ENCODE measurements at places on chromosomes 4 and X.

DNA sequence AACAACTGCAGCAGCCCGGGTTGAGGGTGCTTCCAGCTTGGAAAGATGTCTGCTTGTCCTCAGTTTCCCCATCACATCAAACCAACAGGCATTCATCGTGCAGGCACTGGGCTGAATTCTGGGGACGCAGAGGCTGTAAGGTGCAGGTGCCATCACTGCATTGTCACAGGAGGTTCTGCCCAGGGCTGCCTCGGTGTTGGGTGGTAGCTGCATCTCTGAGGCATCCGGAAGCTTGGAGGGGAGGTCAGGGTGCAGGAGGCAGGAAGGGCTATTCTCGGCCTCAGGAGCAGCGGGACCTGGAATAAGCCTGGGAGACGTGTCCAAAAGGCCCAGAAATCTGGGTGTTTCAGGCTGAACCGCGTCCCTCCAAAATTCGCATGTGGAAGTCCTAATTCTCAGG lies 134.6 kb downstream of the HMX1 start:
- no peak for DNase-seq

DNA sequence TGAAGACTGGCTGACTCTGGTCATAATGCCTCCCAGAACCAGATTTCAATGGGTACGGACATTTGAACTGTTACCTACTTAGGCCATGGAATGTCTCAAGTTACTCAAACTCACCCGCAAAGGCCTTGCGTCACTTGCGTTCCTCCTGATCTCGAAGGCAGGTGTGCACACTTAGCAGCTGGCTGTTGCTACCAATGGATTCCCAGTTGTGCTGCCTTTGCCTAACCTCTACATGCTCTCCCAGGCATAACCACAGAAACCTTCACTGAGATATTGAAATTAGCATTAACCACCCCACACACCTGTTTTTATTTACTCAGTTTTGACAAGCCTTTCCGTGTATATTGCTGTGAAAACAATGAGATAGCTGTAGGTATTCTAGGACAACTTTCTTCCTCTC lies 2.8 kb downstream of the ERVMER34-1 start:
- DNase-seq: no peak

GRCh38 chrX:50594788-50595187 lies 124.2 kb upstream of the DGKK start:
- no peak for DNase-seq

DNA sequence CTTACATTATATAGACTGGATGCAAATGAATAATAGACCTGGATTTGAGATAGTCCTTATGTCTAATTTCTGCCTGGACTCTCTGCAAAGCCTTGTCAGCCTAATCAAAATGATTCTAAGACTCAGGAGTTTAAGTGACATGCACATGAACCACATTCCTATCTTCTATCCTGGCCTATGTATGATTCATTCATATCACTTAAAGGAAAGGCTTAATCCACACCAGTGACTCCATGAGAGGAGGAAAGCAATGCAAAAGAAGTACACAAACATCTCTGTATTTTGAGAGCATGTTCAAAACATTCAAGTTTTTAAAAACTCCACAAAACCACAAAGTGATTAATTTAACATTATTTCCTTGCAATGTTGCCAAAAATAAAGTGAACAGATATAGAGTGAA lies 14.6 kb downstream of the AMOT start:
- DNase-seq: no peak

DNA sequence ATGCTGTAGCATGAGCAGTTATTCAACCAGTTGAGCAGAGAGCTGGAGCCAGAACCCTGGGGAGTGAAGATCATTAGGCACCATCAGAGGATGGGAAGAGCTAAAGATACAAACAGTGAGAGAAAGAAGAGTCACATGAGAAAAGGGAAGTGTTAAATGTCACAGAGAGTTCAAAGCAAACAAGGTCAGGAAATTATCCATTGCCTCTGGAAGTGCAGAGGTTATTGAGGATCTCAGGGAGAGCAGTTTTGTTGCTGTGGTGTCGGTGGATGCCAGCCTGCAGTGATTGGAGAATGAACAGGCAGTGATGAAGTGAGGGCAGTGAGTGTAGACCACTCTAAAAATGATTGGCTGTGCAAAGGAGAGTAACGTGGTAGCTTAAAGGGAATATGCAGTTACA lies 17.7 kb downstream of the SPARCL1 start:
- DNase-seq: no peak

DNA sequence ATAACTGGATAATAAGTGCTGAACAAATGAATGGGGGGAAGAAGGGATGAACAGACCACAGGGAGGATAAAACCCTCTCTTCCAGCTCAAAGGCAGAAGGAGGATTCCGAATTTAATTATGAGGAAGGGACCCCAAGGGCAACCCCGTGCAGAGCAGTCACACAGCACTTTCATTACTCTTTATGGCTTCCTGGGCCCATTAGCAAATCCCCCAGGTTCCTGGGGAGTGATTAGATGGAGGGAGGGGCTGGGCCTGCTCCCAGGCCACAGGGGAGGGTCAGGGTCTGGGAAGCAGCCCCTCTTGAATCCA lies 67.1 kb downstream of the PPP2R2C start:
- DNase-seq: no peak

- DNase-seq: no peak
Observed at GRCh38 chr4:44716597-44716996, 9.8 kb downstream of the GNPDA2 start.

DNA sequence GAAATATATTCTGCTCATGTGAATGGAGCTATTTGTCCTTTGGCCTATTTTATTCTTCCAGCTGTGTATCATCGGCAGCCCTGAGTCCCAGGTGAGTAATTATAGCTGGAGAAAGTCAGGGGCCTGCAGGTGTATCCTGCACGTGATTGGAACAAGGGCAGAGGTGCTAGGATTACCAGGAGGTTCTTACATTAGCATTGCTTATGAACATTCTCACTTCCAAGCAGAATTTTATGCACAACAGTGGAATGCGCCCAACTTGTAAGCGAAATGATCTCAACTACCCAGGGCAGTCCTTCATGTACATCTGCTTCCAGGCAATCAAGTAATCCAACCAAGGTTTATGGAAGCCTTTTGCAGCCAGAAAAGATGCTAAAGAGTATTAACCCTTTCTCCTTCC lies 68.9 kb upstream of the NRK start:
- no peak for DNase-seq

DNA sequence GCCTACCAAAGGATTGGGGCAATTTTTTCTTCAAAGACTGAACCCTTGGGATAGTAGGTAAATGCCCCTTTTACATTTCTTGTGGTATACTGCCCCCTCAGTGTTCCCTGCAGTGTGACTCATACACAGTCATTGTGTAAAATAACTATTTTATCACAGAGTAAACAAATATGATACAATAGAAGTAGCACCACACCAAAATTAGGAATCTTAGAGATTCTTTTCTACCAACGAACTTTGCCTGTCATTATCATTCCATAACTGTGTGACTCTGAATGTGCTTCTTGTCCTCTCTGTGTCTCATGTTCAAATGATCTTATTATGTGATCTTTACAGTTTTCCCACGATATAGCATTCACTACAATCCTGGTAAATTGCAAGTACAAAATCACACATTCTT lies 517.0 kb downstream of the ZIC3 start:
- DNase-seq: no peak

DNA sequence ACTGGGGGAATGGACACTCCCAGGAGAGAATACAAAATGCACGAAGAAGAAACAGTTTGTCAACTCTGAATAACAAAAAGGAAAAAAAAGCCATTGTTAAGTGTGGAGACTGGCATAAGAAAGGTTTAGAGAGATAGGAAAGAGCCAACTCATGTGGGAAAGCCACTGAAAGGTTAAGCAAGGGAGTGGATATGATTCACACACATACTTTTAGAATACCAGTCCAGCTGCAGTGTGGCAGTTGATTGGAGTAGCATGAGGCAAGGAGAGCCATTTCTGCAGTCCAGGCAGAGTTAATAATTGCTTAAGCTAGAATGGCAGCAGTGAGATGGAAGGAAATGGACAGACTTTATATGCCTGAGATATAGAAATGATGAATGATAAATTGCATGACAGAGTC lies 36.9 kb upstream of the ADAD1 start:
- no peak for DNase-seq

GRCh38 chr4:31192341-31192740 lies 472.2 kb downstream of the PCDH7 start:
- DNase-seq: no peak

DNA sequence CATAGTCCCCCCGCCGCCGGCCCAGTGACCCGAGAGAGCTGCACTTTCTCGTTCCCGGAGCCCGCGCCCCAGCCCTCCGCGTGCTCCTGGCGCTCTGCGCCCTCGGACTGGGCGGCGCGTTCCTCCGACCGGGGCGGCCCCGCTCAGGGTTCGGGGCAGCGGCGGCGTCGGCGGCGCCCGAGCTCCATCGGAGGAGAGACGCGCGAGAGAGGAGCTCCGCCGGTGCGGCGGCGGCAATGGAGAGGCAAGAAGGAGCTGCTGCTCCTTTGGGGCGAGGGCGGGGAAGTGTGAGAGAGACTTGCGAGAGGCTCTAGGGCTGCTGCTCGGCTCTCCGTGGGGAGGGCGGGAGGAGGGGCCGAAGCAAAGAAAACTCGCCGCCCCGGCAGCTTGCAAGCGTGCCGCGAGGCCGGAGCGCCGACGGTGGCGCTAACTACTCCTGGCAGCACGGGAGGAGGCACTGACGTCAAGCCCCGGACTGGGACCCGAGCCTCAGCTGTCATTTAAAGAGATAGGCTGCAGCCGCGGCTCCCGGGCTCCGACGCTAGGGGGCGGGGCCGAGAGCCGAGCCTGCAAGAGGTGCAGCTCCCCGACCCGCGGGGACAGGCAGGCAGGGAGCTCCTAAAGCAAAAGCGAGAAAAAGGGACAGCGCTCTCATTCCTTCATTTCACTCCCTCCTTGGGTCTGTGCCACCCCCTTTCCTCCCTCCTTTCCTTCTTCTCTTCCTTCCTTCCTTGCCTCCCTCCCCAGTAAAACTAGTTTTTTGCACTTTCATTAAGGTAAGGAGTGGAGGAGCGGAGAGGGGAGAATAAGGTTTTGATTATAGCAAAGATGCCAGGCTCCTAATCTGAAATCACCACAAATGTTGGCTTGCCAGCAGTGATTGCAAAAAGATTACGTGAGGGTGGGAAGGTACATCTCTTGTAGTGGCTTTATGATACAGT lies at the start of gene KCTD8:
TSS of gene KCTD8 (minus strand) at position 289 of the 941 bp plus-strand sequence.
- DNase-seq: peak; percentile 63

GRCh38 chr4:118224243-118224829 lies 128.5 kb downstream of the PRSS12 start:
- DNase-seq: no peak

GRCh38 chr4:158808399-158808798 lies 39.6 kb downstream of the FNIP2 start:
- no peak for DNase-seq

DNA sequence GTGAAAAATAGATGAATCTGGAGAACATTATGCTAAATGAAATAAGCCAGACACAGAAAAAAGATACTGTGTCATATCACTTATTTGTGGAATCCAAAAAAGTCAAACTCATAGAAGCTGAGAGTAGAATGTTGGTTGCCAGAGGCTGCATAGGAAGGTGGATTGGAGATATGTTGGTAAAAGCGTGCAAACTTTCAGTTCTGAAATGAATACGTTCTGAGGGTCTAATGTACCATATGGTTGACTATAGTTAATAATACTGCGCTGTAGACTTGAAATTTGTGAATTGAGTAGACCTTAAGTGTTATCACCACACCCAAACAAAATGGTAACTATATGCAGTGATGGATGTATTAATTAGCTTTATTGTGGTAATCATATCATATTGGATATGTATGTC lies 45.0 kb upstream of the UPRT start:
- no peak for DNase-seq

GRCh38 chrX:21167011-21167410 lies 207.2 kb upstream of the CNKSR2 start:
- DNase-seq: no peak

GRCh38 chr4:26015906-26016305 lies 101.9 kb downstream of the SMIM20 start:
- no peak for DNase-seq

DNA sequence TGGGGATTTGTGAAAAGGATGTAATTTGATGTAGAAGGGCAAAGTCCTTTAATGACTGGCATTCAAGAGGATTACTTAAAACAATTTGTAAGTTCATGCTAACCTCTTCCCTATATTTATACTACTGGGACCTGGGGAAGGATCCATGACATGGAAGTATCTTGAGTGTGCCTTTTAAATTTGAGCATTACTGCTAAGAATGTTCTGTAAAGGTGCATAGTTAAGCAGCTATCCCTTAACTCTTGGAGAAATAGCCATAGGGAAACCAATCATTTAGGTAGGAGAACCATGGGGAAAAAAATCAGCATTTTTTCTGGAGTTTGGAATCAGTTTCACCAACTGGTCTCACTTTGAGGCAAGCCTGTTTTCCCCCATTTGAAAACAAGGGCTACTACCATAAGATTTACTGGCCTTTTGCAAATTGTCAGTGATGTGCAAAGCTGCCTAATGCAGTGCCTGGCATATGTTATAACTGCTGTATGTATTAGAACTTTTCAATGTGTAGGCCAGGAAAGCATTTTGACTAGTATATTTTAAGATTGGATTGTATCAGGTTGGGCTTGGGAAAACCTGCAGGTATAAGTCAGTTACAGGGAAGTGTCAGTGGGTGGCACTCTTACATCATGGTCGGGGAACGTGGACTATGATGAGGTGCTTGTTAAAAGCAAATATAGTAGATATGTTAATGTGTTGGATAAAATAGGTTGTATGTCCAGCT lies 72.1 kb downstream of the PRSS12 start:
- no peak for DNase-seq

GRCh38 chr4:126018274-126018673 lies 703.5 kb downstream of the FAT4 start:
- no peak for DNase-seq

DNA sequence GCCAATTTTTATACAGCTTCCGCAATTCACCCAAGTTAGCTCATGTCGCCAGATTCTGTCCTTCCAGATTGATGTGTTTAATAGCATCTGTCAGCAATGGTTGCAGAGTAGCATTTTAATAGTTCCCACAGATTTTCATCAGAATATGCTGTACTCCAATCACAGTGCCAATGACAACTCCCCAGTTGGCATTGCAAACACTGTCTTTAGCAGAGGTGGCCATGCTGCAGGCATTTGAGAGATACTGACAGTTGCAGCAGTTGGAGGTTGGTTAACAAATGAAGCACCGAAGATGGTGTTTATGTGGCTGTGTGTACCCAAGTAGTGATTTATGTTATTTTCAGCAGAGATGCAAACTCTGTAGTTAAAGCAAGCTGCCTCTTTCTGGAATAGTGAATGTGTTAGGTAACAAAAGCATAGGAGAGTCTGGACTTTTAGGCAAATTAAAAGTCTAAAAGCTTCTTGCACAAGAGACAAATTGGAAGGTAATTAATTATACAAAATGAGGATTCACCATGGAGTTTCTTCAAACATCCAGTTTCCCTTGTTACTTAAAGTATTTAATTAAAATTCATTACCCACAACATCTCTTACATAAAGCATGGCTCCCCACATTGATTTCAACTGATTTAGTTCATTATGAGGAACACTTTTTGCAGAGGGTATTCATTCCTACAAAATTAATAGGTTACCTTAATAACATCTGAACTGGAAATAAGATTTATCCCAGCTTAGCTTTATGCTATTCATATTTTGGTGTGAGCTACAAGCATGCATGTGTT lies 65.2 kb downstream of the PARM1 start:
- no peak for DNase-seq

Data from stimulated activated CD4-positive, alpha-beta T cell treated with anti-CD3 and anti-CD28 coated beads, Interleukin-15, amount 100 ng/mL, for 48 hours (primary cell).